ENCODE measurements at places on chromosomes 16 and 17.

- DNase-seq: no peak
Observed at GRCh38 chr17:60455378-60455777, 33.1 kb downstream of the CHCT1 start.

DNA sequence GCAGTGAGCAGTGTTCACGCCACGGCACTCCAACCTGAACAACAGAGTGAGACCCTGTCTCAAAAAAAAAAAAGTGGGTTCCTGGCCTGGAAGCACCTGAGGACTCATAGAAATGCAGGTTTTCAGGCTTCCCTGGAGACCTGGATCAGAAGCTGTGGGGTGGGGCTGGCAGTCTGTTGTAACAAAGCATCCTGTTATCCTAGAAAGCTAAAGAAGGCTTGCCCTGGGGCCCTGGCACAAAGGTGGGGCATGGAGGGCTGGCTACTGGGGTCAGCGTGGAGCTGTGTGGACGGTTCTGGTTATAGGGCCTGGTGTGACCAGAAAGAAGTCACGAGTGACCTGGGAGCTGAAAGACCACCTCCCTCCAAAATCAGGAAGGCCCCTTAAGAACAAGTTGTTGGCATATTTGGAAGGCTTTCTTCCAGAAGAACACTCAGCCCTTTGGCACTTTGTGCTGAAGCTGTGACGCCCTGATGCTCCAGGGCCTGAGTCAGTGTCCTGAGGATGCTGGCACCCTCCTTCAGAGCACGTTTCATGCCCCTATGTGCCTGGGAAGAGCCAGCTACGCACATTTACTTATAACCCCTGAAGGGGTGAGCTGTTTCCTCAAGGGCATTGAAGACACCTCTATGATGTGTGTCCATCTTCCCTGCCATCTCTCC is 6.2 kb downstream of the CRISPLD2 start:
- no peak for DNase-seq

DNA sequence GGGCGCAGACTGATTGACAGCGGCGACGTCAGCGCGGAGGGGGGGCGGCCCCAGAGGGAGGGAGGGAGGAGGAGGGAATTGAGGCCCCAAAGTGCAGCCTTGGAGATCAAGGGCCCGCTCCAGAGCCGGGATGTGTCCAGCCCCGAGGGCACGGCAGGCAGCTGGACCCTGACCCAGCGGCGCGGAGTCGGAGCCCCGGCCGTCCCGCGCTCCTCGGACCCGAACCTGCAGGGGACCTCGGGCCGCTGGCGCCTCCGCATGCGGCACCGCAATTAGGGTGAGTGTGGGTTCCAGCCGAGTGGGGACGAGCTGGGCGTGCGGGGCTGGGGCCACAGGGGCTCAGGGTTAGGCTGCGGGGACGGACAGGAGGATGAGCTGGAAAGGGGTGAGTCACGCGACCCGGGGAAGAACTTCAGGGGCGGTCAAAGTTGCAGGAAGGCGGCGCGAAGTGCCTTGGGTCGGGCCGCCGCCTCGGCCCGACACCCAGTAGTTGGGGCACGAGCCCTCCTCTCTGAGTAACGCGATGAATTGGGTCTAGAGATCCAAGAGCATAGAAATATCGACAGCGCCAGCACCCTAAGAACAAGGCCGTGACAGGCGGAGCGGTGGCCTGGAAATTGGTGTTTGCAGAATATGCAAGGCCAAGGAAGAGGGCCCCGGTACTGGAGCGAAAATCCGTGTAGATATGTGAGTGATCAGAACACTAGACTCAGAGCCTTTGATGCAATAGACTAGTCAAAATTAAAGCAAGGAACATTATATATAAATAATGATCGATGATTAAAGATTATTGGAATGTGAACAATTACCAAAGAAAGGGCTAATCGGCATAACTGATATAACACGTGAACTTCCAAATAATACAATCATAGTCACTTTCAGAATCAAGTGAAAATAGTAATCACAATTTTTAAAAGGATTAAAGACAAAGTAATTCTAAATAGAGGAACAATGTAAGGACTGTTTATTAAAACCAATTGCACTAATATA is at the start of gene TBX4:
Gene TBX4, plus strand, starts transcription at position 122 of the 990 bp plus-strand sequence. CDS start 4,069 bp downstream, outside the sequence.
- DNase-seq: no peak

DNA sequence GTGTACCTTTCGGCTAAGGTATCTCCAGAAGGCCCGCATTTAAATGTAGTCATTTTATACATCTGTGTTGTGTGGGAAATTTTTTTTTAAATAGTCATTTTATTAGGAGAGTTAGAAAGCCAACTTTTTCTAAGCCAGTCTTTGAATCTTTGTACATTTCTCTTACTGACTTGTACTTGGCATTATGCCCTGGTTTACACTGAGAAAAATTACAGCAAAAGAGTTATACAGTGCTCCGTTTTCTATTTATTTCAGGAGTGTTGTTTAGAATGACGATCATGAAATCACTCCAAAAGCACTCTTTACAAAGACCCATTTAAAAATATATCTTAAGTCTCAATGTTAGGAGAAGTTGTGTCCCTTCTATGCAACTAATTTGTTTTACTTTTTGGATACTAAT is 91.8 kb downstream of the CYB561 start:
- no peak for DNase-seq

GRCh38 chr16:85246473-85246872 is 134.2 kb upstream of the CIBAR2 start:
- DNase-seq: no peak

DNA sequence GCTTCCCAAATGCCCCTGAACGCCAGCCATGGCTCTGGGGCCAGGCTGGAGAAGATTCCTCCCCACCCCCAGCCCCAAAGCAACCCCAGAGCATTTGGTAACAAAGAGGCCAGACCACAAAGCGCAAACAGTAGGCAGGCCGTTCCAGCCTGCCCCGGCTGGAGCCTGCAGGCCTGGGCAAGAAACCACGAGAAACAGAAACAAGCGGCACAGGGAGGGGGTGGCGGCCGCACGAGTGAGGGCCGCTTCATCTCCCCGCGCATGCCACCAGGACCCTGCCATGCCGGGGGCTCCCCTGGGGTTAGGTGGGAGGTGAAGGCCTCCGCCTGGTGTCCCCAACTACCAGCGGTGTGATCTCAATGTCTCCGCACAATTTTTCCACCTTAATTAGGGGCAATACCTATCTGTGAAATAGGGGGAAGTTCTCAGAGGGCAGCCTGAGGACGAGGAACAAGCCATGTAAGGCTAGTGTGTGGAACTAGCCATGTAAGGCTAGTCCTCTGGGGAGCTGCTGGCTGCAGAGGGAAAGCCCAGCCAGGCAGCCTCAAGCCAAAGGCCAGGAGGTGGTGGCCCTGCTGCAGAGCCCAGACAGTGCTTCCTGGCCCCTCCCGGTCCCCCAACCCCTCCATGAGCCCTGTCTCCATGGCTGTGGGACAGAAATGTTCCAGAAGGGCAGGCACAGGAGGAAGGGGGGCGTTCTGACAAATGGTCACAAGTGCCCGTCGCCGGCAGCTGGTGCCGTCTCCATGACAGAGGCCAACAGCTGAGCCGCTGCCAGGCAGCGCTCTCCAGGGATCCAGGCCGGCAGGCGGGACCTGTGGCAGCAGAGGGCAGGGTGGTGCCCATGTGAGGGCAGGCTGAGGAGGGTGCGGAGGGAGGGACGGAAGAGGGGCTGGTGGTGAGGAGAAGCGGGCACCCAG is 14.5 kb upstream of the MTSS2 start:
- DNase-seq: no peak

- DNase-seq: no peak
Observed at GRCh38 chr16:3186946-3187690, 886 bp upstream of the OR1F1 start.

Data from AG04450 (cell line).